ENCODE measurements at places on chromosomes 3 and 15.

DNA sequence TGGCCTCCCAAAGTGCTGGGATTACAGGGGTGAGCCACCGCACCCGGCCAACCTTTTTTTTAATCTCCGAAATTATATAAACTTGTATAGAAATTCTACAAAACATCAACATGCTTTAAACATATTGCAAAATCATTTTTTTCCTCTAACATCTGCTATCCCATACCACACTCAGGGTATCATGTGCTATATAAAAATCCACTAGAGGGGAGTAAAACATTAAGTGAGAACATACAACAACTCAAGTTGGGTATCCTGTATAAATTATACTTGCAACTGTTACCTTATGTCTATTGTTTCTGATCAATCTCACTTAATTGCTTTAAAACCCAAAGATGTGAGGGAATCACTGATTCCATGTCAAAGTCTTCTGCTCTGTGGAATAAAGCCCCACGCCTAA lies 71.9 kb upstream of the FBN1 start:
- DNase-seq, result no peak

DNA sequence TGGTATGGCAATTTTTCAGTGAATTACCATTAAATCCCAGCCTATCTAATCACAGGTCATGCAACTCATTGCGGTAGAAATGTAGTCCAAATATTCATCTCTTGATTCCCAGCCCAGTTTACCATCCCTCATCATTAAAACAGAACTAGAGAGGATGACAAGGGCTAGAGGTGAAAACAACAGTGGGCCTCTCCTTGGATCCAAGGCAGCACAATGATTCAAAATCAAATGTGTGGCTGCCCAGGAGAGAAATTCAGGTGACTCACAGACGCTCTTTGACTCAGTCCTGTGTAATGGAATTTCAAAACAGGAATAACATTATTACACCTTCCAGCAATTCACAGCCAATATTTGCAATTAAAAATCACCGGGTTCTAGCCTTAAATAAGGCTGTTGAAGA lies 246.5 kb downstream of the TBL1XR1 start:
- DNase-seq, result no peak

GRCh38 chr3:228442-229182 lies 32.0 kb downstream of the CHL1 start:
- no peak for DNase-seq

GRCh38 chr3:134640872-134641470 lies 9.9 kb downstream of the KY start:
- peak; percentile 17 for DNase-seq

DNA sequence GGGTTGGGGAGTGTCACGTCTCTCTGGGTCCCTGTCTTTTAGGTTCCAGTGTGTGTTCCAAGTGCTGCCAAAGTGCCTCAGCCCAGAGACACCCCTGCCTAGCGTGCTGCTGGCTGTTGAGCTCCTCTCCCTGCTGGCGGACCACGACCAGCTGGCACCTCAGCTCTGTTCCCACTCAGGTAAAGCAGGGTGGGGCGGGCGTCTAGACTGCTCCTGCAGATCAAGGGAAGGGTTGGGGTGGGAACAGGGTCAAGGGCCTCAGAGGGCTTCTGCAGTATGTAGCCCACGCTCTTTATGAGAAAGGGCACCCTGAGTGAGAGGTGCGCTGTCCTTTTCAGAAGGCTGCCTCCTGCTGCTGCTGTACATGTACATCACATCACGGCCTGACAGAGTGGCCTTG lies 17.2 kb downstream of the ATRIP start:
- no peak for DNase-seq

DNA sequence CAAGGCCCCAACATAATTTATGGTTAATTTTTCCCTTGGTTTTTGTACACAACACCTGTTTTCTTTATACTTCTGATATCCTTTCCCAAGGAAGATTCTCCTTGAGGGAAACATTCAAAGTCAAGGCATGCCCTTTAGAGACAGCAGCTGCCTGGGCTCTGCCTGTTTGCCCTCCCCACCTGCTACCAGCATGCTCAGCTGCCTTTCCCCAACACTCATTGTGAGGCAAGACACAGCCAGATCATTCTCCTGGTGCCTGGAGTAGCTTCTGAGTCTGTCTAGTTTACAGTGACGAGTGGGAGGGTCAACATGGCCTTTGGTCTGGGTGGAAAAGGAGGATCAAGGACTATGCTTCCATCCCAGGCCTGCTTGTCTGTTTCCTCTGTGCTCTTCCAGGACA lies 132.5 kb downstream of the EPHB1 start:
- no peak for DNase-seq

DNA sequence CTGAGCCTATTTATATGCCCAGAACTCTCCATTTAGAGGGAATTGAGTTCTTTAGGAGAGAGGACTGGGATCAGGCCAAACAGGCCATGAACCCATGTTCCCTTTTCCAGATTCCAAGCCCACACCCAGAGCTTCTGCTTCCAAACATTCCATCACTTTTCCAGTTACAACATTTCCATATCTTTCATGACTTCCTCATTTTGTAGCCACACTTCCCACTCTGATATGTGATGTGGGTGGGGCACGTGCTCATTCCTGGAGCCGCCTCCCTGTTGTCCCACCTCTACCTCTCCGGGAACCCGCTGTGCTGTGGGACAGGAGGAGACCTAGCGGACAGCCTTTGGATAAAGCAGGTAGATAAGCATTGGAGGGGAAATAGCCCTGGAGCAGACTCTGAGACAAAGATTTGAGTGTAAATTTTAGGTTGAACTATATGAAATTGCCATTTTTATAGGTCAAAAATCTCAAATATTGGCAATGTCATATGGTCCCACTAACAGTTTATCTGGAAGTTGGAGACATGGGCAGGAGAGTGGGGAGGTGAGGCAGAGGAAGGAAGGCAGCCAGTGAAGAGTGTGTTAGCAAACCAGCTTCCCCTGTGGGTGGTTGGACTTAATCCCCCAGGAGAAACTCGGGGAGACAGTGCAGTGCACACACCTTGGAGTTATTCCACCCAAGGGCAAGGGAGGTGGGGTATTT lies 31.8 kb downstream of the CYP8B1 start:
- DNase-seq, result no peak

GRCh38 chr15:88830016-88830415 lies 26.8 kb downstream of the ACAN start:
- no peak for DNase-seq

DNA sequence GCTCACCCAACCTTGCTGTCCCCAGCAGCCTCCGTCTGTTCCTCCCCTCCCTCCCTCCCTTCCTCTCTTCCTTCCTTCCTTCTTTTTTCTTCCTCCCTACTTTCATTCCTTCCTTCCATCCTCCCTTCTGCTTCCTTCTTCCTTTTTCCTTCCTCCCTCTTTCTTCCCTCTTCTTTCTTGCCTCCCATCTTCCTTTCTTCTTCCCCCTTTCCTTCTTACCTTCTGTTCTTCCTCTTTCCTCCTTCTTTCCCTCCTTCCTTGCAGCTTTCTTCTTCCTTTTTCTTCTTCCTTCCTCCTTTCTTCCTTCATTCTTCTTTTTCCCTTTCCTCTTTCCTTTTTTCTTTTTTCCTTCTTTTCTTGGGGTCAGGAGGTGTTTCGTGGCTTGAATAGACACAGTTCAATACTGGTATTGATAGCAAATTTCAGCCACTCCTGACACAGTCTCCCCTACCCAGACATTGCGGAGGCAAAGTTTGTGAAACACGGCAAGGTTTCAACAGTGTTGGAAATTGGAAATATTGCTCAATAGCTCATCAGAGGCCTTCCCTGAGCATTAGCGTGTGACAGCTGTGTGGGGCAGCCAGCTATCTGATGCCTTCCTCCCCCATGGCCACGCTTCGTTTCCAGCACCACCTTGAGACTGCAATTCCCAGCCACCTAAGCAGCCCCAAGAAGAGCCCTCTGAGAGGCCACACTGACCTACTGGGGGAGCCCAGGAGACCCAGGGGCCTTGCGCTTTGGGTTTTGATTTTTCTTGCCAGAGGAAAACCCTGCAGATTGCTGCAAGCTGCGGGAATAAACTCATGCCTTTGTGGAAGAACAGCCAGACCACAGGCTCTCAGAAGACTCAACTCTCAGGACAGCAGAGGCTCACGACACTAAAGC lies 82.2 kb downstream of the KLF15 start:
- DNase-seq, result no peak

- DNase-seq, result no peak
Measured at GRCh38 chr3:44021651-44022594, 219.8 kb upstream of the TOPAZ1 start.

GRCh38 chr15:39246523-39246922 lies 334.4 kb upstream of the THBS1 start:
- no peak for DNase-seq

GRCh38 chr3:197181741-197182140 lies 116.7 kb downstream of the DLG1 start:
- no peak for DNase-seq

GRCh38 chr15:83767741-83768140 lies 113.8 kb downstream of the ADAMTSL3 start:
- DNase-seq, result no peak

- DNase-seq, result no peak
Measured at GRCh38 chr3:33482111-33482521, 41.9 kb upstream of the UBP1 start.

DNA sequence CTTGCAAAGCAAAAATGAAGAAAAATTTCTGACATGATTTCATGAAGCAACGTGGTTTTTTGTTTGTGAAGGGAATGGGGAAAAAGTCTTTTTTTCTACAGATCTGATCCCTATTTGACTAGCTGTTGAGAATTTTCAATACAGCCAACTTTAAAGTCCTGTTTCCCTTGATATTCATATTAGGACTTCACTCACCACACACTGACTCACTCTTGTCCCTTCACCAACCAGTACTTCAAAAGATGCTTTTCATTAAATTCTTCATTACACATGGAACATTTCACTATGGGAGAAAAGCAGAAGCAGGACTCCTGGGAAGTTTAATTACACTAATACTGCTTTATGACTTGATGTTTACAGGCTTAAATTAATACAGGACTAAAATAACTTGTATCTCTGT lies 16.6 kb downstream of the TRANK1 start:
- no peak for DNase-seq

GRCh38 chr3:126573492-126574117 lies 14.9 kb upstream of the C3orf22 start:
- DNase-seq, result no peak

- no peak for DNase-seq
Measured at GRCh38 chr3:152780553-152780952, 54.4 kb upstream of the P2RY1 start.

- DNase-seq, result no peak
Measured at GRCh38 chr15:68525815-68526214, 53.0 kb upstream of the CORO2B start.

GRCh38 chr3:122714273-122714672 lies 33.6 kb downstream of the PARP14 start:
- no peak for DNase-seq

DNA sequence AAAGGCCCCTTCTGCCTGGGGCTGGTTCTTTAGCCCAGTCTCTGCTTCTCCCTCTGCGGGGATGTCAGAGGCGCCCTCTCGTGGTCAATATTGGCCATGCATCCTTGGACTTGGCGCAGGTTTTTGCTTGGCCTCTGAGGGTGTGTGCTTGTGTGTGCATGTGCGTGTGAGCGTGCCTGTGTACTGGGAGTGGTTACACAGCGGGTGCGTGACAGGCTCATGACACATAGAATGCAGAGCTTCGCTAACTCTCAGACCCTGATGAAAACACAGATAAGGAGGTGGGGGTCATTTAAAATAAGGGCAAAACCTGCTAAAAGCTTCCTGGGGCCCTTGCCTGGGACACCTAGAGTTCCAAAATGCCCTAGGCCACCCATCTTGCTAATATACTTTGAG lies 160.9 kb downstream of the SMAD6 start:
- peak; percentile 80 for DNase-seq

DNA sequence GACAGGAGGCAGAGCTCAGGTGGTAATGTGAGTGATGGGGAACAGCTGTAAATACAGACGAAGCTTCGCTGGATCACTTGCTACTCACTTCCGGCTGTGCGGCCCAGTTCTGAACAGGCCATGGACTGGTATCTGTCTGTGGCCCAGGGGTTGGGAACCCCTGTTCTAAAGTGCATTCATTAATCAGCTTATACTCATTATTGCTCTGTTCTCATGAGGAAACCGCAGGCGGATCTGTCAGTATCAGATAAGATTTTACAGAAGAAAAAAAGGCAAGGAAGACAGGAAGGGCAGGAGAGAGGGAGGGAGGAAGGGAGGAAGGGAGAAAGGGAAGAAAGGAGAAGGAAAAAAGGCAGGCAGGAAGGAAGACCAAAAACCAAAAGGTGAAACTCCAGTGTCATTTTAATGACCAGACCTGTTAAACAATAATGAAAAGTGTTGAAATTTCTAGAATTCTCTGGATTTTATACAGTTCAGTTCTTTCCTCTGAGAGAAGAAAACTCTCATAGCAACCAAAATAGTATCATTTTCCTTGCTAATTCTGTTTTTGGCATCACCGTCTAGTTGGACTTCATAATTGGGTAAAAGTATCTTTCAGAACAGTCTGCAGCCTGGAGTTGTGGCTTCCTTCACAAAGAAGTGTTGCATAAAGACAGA lies 128.0 kb upstream of the PROK2 start:
- no peak for DNase-seq

DNA sequence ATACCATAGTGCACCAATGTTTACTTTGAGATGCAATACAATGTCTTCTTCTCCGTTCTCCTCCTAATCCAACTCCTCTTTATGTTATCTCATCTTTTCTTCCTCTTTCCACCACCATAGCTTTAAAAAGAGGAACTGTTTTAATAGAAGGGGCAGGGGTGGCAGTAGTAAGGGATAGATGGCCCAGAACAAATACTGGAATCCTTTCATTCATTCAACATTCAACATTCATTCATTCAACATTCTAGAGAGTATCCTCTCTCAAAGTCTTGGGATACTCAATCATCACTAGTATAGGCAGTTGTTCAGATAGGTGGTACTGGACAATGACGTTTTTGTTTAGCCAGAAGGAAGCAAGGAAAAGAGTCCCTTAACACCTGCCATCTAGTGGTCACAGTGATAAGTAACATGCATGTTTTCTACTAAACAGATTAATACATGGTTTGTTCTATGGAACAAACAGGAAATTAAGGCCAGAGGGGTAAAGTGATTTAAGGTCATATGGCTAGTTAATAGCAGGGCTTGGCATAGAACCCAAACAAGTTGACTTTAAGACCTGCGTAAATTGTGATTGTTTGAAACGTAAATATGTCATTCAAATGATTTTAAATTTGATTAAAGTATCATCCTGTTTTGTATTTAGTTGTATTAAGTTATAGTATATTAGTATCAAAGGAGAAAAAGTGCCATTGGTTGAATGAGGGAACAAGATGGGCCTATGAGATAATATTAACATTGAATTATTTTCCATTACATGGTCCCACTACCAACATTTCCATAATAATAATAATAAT lies 26.9 kb upstream of the EHHADH start:
- peak; percentile 56 for DNase-seq

GRCh38 chr3:134611516-134611915 lies 39.3 kb downstream of the KY start:
- DNase-seq, result no peak

DNA sequence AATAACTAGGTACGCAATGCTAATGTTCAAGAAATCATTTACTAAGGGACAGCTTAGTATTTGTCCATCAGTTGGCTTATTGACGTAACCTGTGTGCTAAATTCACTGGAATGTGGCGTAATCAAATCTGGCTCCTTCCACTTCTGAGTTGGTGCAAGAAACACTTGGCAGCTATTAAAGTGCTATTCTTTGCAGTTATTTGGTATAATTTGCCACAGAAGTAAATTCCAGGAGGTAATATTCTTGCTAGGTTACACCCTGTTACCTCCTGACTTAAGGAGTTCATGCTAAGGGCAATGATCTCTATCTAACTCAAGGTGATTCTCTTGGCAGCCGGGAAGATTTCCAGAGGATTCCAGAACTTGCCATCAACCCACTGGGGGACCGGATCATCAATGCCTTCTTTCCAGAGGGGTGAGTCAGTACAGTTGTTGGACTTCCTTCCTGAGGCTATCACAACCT lies 25.5 kb downstream of the CHP1 start:
- no peak for DNase-seq

- no peak for DNase-seq
Measured at GRCh38 chr15:101191242-101191641, 60.6 kb downstream of the CHSY1 start.

All from germinal center (tissue), 1 donor.